ENCODE measurements at places on chromosomes 4 and X. TPM values are rescaled to one million over a fixed set of nuclear protein-coding genes. Genes with fewer than 3 reads are reported as not detected.
A peak's percentile ranks its signal among the peaks of the same experiment; 100 is the strongest.

DNA sequence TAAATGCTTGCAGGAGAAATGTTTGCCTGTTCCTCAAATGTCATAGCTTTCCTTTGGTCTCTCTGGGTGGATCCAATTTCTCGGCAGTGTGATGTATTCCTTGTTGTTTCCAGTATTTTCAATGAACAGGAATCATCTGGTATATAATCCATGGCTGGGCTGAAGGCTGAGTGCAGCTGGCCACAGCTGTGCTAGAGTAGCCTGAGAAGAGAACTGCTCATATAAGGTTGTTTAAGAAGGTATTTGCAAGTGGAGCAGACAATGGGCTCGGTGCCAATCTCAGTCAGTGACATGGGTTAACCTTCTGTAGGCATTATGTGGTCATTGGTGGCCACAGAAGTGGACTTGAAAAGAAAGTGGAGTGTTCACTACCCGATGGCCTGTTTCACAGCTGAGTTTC lies 390.3 kb downstream of the SPRY1 start:
- peak; percentile 60 for DNase-seq

DNA sequence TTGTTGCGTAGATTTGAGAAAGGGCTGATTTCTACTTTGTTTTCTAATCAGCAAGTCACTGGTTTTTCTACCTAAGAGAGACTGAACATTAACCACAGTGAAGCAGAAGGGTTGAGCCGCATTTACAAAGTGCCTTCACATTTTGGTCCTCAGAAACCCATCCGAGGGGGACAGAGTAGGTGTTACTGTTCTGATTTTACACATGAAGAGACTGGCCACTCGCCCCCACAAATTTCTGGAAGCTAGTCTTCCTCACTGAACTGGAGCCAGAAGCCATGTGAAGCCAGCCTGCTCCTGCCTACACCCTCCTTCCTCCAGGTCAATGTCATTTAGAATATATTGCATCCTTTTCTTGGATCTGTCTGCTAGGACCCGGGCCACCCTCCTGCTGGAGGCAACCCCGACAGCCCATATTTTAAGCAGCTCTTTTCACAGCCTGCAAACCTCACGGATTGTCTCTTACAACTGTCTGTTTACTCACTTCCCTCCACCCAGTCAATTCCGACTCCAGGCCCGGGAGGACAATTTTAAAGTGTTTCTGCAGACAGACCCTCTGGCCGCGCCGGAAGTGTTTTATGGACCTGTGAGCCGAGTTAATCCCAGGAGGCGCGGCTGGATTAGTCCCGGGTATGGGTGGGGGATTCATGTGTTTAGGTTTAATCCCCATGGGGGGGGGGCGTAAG lies 73.2 kb upstream of the BCOR start:
- no peak for DNase-seq

DNA sequence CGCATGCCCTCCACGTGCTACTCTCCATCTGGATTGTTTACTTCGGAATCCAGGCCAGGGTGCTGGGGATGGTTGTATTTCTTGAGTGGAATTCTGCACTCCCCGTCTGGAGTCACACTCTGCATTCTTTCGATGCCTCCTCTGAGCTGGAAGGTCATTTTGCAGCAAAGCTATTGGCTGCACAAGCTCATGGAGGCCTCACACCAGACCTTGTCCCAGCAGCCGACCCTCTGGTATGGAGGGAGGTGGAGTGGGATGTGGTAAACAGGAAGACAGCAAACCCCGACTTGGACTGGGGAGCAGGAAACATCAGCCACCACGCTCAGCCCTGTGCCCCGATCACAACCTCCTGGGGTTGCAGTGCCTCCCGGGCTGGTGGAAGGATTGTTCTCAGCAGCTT lies 225.3 kb upstream of the LNX1 start:
- DNase-seq: no peak

DNA sequence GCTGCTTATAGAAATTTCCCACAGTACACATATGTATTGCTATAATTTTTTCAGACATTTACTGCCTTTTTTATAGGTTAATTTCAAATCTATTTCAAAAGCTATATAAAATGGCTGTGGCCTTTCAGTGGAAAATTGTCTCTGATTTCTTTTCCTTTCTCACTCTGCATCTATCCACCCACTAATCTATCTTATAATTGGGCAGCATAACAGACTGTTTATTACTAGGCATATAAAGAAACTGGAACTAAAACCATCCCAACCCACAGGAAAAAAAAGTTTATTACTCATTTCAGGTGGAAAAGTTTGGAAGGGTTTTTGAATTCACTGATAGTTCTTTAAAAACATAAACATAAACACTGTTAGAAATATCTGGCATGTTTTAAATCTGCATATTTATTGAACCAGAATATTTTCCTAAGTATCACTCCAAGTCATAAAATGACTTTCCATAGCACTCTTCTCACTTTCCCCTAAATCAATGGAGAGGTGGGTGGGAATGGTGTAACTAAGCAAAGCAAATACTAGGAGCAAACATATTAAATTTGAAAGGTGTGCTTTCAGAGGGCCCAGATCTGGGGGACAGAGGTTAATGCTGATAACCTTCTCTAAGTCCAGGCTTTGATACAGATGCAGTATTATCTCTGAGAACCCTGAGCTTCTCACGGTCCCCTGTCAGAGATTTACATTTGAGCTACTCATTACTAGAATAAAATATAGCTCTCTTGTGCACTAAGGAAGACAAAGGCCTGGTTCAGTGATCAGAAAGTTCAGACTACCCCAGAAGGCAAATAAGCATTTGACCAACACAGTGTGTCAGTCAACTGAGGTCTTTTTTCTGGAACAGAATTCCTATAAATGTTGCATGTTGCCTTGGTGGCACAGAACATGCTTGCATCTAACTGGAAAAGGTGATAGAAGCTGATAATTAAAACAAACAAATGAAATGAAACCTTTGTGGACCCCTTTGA lies 328.3 kb downstream of the UNC5C start:
- DNase-seq: no peak

DNA sequence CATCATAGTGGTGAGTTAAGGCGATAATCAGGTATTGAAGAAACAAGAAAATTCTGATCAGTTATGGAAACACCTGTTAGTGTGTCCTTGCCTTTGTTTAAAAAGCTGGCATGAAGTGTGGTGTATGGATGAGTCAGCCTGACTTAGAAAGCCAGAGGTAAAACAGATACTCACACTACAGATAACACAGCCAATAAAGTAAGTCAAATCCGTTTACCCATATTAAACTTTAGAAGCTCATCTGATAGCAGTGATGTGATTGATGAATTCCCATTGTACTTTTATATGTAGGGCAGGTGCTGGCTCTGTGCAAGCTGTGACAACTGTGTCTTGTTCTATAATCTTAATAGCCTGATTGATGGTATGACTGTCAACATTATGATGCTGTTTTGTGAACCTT lies 1392.7 kb upstream of the IGFBP7 start:
- no peak for DNase-seq

GRCh38 chr4:144894573-144894972 lies 203.4 kb downstream of the ANAPC10 start:
- peak; percentile 47 for DNase-seq

DNA sequence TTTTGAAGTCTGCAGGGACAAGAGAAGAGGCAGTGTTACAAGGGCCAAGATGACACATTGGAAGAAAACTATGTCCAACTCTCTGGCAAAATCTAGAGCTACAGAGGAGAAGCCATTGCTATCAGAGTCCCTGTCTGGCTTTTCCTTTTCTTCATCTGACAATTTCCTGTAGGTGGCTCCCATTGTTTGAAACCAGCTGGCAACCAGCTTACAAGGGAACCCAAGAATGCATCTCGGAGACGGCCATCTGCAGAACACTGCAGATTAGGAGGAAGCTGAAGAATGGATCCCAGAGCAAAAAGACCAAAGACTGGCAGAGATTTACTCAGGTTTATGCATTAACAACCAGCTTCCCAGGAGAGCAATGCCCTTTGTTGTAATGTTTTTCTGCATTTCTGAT lies 216.2 kb upstream of the CTSO start:
- DNase-seq: no peak

- DNase-seq: no peak
These were observed 175.8 kb upstream of the TECRL start for GRCh38 chr4:64584981-64585557.

DNA sequence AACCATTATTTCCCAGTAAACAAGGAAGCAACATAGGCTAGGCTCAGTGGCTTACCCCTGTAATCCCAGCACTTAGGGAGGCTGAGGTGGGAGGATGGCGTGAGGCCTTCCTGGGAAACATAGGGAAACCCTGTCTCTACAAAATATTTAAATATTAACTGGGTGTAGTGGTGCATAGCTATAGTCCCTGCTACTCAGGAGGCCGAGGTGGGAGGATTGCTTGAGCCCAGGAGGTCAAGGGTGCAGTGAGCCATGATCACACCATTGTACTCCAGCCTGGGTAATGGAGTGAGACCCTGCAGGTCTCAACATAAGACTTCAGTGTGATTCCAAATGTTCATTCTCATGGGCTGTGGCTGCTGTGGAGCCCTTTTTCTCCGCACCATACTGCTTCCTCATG lies 34.9 kb downstream of the FHDC1 start:
- no peak for DNase-seq

Gene SPANXA2
- not detected for total RNA-seq

Gene NUDT10
- total RNA-seq: 0.13 TPM
